RWPE2 (cell line): ENCODE measurements at places on chromosomes 4 and X.
A peak's percentile ranks its signal among the peaks of the same experiment; 100 is the strongest.

DNA sequence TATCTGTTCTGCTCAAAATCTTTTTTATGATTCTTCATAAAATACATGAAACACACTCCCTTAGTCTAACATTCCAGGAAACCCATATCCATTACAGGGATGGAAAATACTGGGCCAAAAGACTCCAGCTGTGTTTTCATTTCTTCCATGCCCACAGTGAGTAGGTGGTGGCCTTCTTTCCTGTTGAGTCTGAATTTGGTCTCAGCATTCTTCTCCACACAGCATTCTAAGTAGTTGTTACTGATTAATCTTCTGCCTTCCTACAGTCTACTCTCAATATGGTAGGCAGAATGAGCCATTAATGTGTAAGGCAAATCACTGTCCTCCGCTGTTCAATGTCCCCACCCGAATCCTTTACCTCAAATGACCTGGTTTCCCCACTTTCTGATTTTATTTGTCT is 370.6 kb upstream of the RPS6KA3 start:
- no peak for DNase-seq
- H3K4me3 ChIP-seq = no peak overlapping the region
- H3K4me1 ChIP-seq = no peaks in the 10 kb centered on the region
- no peaks in the 10 kb centered on the region for H3K27me3 ChIP-seq
- no peaks in the 10 kb centered on the region for H3K36me3 ChIP-seq

DNA sequence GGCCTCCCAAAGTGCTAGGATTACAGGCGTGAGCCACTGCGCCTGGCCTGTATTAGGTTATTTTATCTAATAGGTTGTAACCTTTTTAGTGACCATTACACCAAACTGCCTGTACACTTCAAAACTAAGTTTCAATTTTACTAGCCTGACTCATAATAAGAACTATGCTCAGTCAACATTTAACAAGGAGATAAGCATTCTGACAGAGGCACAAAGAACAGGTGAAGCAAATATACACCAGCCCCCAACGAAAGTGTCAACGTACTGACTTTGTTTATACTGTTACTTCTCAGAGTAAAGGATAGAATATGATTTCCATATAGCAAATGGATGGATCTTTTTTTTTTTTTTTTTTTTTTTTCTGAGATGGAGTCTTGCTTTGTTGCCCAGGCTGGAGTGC is 62.8 kb downstream of the SHISA3 start:
- H3K36me3 ChIP-seq = no peaks in the 10 kb centered on the region
- no peak overlapping the region for H3K4me3 ChIP-seq

DNA sequence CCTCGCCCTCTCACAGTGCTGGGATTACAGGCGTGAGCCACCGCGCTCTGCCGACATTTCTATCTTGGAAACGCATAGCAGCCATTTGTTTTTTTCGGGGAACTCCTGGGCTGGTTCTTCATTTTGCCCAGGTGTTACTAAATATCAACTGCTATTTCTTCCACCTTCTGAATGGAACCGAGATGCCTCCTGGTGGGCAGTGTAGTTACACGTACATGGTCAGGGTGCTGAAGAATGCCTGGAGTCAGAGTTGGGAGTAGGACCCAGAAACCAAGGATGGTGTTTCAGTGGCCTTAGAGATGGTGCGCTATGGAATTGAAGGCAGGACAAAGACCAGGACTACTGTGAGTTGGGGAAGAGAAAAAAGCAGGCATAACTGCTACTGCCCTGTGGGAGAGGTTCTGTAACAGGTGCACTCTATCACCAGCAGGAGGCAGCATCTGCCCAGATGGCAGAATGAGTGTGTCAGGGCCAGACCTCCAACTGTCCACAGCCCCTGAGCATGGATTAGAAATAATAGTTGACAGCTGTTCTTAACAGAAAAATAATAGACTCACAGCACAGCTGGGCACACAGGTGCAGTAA is 81.7 kb downstream of the ZC4H2 start:
- H3K4me1 ChIP-seq = no peaks in the 10 kb centered on the region
- no peaks in the 10 kb centered on the region for H3K36me3 ChIP-seq
- H3K27ac ChIP-seq = no peak overlapping the region
- no peaks in the 10 kb centered on the region for H3K27me3 ChIP-seq
- DNase-seq = no peak

DNA sequence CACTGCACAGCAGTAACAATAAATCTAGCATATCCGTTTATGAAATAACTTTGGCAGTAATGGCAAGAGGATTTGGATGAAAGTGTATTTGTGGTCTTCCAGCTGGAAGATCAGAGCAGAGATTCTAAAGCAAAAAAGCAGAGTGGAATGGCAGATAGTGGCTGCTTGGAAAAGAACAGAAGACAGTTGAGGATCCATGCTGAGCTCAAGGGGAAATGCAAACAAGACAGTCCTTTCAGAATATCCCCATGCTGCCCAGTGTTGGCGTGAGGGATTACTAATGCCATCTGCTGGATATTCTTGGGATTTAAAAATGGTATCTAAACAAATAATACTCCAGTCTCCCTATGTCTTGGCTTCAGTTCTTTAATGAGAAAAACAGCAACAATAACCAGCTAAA is 629.1 kb upstream of the ATOH1 start:
- H3K36me3 ChIP-seq = no peaks in the 10 kb centered on the region
- H3K4me1 ChIP-seq = no peaks in the 10 kb centered on the region
- DNase-seq = no peak
- no peaks in the 10 kb centered on the region for H3K27me3 ChIP-seq
- H3K27ac ChIP-seq = no peak overlapping the region
- no peak overlapping the region for H3K4me3 ChIP-seq

GRCh38 chr4:993111-994029 is at the start of gene SLC26A1:
TSS of gene SLC26A1 (minus strand) at chr4:993404. CDS start at chr4:991703, 1,701 bp downstream.
- DNase-seq = no peak
- peaks cover 23% of the 10 kb centered on the region for H3K27me3 ChIP-seq
- H3K36me3 ChIP-seq = no peaks in the 10 kb centered on the region
- H3K27ac ChIP-seq = no peak within 1 kb of the TSS
- H3K4me3 ChIP-seq = no peak within 1 kb of the TSS
- H3K4me1 ChIP-seq = no peaks in the 10 kb centered on the region

GRCh38 chr4:76690011-76690905 is 207.7 kb downstream of the SOWAHB start:
- H3K27ac ChIP-seq = peak overlapping the region; percentile 66
- H3K4me3 ChIP-seq = peak overlapping the region; percentile 61
- H3K36me3 ChIP-seq = peaks cover 15% of the 10 kb centered on the region
- no peak for DNase-seq
- H3K4me1 ChIP-seq = peaks cover 28% of the 10 kb centered on the region

DNA sequence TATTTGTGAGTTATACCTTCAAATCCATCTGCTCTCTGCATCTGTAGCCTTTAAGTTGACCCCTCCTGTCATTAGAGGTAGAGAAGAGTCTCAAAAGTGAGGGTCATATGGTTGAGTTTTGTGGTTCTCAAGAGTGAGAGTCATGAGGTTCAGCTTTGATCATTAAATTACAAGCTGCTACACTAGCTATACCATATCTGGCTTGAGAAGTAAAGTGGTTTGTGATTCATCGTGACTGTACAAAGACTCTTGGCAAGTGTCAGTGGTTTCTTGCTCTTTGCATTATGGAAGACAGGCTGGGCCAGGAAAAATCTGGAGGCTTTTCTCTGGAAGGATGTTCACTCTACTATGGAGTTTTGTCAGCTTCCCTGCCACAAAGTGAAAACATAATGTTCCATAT is 170.6 kb downstream of the ZC4H2 start:
- no peaks in the 10 kb centered on the region for H3K27me3 ChIP-seq
- H3K4me3 ChIP-seq = no peak overlapping the region
- no peaks in the 10 kb centered on the region for H3K36me3 ChIP-seq
- no peak for DNase-seq
- no peak overlapping the region for H3K27ac ChIP-seq
- H3K4me1 ChIP-seq = no peaks in the 10 kb centered on the region

DNA sequence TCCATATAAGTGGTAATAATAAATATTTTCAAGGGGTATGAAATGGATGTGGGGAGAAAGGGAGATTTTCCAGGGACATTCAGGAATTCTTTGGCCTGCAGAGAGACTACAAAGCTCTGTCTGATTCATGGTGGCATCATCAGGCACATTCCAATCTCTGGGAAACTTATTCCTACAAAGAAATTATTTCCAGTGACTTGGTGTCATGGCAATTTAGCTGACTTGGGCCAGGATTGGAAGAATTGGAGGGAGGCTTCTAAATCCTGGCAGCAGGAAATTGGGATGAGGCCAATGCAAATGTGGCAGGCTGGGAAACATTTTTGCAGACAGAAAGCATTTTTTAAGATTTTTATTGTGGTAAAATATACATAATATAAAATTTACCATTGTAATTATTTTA is 204.6 kb downstream of the RTL9 start:
- no peaks in the 10 kb centered on the region for H3K36me3 ChIP-seq
- no peak overlapping the region for H3K4me3 ChIP-seq
- no peak for DNase-seq
- H3K4me1 ChIP-seq = no peaks in the 10 kb centered on the region
- no peak overlapping the region for H3K27ac ChIP-seq
- H3K27me3 ChIP-seq = no peaks in the 10 kb centered on the region

DNA sequence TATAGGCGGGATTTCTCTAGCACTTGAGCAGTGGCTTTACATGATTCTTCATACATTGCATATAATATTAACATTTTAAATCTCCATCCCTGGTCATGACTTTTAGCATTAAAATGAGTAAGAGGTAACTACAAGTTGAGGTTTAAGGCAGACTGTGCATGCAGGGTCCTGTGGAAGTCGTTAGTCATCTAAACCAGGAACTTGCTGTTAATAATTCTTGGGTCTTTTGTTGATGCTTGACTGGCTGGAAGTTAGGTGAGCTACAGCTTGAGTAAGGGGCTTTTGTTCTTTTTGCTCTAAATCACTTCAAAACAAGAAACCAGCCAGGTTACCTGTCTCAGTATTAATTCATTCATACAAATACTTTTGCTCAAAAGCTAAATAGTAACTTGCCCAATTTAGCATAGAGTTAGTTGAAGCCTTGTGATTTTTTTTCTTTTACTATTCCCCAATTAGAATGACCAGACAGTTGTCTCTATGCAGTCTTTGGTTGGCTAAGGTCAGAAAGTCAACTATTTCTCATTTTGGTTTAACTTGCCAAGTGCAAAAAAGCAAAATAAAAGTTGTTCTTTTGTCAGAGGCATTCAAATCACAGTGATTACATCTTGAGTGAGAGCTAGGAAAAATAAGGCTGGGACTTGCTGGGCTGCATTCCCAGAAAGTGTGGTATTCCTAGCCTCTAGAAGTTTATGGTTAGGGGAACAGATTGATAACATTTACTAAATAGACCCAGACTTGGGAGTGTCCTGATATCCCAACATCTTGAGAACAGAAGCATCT is 516.9 kb downstream of the PDHA2 start:
- H3K36me3 ChIP-seq = no peaks in the 10 kb centered on the region
- no peak overlapping the region for H3K4me3 ChIP-seq
- no peak overlapping the region for H3K27ac ChIP-seq

DNA sequence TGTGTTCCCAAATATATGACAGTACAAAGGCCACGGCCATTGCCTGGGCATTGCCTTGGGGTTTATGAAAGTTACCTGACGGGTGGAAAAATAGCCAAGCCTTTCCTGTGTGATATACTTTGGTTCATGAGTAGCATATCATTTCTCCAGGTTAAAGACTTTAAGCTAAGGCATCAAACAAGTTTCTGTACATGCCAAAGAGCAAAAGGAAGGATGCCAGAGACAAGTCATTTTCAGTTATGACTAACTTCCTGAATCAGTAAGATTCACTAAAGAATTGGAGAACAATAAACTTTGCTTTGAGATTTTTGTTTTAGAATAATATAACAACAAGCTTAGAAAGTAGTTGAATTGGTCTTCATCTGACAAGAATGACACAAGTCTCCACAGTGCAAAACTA is 9.7 kb upstream of the GUF1 start:
- H3K36me3 ChIP-seq = no peaks in the 10 kb centered on the region
- no peak for DNase-seq
- H3K4me1 ChIP-seq = peaks cover 2% of the 10 kb centered on the region
- no peak overlapping the region for H3K4me3 ChIP-seq

DNA sequence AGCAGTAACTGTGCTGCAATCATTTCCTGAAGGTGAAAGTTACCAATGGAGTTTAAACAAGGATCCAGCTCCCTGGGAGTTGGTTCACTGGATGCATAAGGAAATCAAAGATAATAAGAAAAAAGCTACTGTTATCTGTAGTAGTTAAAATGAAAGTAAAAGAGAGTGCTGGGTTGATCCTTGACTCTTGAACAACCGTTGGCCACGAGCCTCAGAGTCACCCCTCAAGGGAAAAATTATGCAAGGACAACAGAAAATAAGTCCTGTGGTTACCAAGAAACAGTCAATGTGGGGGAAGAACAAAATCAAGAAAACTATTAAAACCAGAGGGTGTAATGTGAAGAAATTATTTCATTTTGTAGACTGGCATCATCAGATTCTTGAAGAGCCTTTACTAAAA is 49.7 kb upstream of the DDIT4L start:
- no peaks in the 10 kb centered on the region for H3K4me1 ChIP-seq

GRCh38 chr4:47856713-47857112 is 18.8 kb upstream of the CORIN start:
- H3K4me3 ChIP-seq = no peak overlapping the region
- no peaks in the 10 kb centered on the region for H3K4me1 ChIP-seq
- no peak for DNase-seq
- peaks cover 74% of the 10 kb centered on the region for H3K36me3 ChIP-seq
- H3K27me3 ChIP-seq = no peaks in the 10 kb centered on the region

DNA sequence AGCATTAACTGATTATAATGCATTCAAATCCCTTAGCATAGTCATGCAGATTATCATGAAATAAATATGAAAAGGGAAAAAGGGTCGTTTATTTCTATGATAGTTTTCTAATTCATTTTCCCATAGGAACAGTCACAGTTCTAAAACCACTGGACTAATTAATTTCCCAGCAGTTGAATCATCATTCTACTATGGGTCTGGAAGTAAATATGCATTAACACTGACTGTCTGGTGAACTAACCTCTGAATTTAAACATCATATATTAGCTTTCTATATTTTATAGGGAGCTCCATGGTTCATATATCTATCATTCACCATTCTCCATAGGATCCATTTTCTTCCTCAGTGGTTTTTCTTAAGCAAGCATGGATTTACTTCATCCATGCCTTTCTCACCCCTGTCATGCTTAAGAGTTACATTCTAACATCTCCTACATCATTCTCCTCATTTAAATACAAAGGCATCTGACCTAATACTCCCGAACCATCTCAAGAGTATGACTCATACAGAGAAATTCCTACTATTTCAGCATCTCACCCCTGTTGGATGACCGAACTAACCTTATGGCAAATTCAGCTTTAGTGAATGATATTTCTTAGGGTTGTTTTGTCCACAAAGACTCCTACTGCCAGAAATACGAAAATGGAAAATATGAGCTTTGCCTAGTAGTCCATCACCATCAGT is 198.7 kb upstream of the ADAMTS3 start:
- H3K27me3 ChIP-seq = peaks cover 6% of the 10 kb centered on the region
- H3K4me1 ChIP-seq = no peaks in the 10 kb centered on the region
- no peaks in the 10 kb centered on the region for H3K36me3 ChIP-seq

DNA sequence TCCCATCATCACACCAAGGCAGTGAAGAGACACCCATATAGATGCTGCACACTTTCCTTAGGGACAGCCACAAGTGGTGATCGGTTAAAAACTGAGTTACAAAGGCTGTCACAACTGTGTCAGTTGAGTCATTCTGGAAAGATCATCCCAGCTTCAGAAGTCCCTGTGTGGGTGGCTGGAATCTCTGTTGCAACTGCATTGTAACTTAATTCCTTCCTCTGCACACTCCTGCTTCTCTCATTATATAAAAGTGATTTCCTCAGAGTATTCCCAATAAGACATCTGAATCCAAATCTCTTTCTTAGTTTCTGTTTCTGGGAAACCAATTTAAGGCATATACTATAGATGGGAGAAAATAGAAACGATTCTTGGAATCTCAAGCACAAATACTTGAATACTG is 88.1 kb downstream of the FSTL5 start:
- DNase-seq = no peak
- no peaks in the 10 kb centered on the region for H3K4me1 ChIP-seq
- H3K27ac ChIP-seq = no peak overlapping the region

- no peak for DNase-seq
- H3K36me3 ChIP-seq = no peaks in the 10 kb centered on the region
- no peaks in the 10 kb centered on the region for H3K27me3 ChIP-seq
- H3K27ac ChIP-seq = no peak overlapping the region
Observed at GRCh38 chr4:175371091-175371490, 441.0 kb downstream of the GPM6A start.
